ENCODE measurements at places on chromosomes 4 and X.

DNA sequence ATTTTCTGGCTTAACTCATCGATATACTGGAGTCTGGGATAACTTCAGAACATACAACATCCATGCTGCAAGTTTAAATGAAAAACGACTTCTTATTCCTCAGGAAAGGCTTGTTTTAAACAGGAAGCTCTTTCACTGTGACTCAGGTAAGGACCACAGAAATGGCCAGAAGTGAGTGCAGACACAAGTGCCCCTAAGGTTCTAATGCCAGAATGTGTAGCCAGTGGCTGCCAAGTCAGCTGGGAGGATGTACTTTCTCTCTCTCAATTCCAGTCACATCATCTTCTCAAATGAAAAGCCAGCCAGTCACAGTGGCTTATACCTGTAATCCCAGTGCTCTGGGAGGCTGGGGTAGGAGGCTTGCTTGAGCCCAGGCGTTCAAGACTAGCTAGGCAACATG lies 144.6 kb downstream of the SH3KBP1 start:
- no peak for DNase-seq

GRCh38 chr4:146311238-146311970 lies 97.1 kb downstream of the REELD1 start:
- no peak for DNase-seq

- no peak for DNase-seq
These were observed 41.8 kb downstream of the FNIP2 start for GRCh38 chr4:158810487-158811215.

DNA sequence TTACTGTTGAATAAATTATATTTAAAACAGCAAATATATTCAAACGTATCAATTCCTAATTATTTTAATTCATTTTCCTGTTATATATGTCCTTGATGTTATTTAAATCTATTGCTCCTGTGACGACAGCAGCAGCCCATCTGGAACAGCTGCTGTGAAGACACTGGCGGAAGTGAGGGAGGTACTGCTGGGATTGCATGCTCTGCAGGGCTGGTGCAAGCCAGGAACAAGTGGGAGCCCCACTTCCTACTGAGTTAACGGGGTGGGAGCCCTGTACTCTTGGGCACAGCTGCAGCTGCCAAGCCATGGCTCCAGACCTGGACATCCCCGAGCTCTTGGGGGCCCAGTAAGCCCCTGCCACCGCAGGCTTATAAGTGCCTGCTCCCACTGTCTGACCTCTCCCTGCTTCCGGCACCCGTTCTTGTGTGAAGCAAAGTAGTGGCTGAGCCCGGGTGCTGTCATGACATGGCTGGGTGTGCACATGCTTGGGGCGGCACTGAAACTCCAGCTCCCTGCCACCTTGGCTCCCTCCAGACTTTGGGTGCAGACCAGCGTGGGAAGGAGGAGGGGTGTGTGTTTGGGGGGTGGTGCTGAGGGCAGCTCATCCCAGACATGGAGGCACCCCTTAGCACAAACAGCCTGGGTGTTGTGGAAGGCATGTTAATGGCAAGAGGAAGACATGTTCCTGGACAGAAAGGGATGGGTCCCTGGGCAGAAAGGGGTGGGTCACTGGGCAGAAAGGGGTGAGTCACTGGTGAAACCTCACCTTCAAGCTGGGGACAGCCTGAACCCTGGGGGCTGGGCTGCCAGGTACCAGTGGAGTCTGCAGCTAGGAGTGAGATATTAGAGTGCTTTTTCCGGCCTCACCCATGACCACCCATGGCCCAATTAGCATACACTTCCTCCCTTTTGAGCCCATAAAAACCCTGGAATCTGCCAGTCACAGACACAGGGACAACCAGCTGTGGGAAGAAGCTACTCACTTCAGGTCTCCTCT lies 1981.3 kb upstream of the IGFBP7 start:
- no peak for DNase-seq

DNA sequence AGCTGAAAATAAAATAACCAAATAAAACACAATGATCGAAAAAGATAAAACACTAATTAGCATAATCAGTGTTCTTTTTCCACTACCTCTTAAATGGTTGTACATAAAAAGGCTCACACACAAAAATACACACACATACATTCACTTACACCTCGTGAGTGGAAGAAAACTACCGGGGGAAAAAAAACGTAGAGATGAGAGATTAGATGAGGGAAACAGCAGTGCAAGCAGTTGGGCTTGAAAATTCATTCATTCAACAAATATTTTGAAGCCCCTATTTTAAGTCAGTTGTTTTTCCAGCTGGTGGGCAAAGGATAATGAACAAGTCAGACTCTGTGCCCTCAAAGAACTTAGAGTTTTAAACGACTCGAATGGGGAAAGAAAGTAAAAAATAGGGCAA lies 1.0 kb downstream of the TBCK start:
- no peak for DNase-seq

DNA sequence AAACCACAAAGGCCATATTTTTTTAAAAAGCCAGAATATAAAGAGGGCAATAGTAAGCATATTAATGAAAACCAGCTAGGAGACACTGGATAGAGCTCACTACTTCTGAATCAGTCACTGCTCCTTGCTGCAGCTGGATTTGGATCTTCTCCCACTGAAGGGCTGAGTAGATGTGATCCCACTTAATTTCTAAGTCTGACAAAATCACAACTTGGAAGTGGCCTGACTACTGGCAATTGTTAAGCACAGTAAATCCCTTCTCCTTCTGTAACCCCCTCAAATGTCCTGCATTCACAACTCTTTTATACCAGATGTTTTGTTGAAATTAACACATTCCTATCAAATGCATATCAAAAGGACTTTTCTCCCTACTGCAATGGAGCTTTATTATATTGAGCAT lies 72.9 kb downstream of the AMMECR1 start:
- no peak for DNase-seq

- no peak for DNase-seq
These were observed 41.4 kb downstream of the NLGN4X start for GRCh38 chrX:6187256-6187655.

GRCh38 chr4:75142850-75143249 lies 209.9 kb downstream of the PARM1 start:
- no peak for DNase-seq

- DNase-seq: no peak
These were observed 2224.0 kb upstream of the AGA start for GRCh38 chr4:179666226-179666625.

- no peak for DNase-seq
These were observed 41.9 kb downstream of the HPF1 start for GRCh38 chr4:169715826-169716225.

DNA sequence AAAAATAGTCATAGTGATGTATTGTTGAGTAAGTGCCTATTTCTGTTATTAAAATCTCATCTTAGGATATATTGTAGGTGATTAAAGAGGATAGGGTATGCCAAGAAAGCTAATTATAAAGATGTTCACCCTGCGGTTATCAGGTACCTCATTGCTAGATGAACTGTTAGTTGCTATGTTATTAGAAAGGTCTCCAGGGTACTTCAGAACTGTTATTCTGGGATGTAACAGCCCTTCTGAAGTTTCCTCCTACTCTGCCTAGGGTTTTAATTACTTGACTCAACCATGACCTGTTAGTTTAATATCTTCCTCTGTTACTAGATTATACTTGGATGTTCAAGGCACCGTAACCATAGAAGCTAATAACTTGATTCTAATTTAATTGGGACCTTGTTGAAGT lies 15.4 kb downstream of the TMPRSS11E start:
- DNase-seq: no peak

DNA sequence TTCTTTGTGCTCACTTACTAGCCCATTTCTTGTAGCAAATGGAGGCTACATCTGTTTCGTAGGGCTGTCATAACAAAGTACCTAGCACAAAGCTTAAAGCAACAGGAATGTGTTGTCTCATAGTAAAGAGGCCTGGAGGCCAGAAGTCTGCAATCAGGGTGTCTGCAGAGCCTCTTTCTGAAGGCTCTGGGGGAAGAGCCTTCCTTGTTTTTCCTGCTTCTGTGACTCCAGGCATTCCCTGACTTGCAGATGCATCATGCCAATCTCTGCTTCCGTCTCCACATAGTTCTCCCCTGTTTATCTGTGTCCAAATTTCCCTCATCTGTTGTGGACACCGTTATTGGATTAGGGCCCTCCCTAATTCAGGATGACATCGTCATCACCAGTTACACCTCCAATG lies 67.1 kb downstream of the SHROOM2 start:
- DNase-seq: no peak

GRCh38 chr4:61246034-61246433 lies 45.9 kb downstream of the ADGRL3 start:
- no peak for DNase-seq

DNA sequence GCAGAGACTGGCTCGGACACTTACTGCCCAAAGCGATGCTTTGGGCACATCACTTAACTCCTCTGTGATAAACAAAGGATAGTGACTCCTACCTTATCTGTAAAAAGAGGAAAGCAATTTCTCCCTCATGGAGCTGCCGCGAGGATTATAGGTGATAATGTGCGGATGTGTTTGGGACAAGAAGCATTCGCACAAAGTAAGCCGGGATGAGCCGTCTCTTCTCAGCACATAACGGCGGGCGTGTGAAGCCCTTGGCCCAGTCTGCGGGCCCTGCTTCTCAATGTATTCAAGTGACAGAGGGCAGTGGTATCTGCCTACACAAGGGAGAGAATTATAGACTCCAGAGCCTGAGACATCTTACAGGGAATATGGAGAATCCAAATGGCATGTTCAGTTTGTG lies 550.3 kb upstream of the CPEB2 start:
- no peak for DNase-seq

GRCh38 chr4:89751416-89751815 lies 85.5 kb downstream of the SNCA start:
- DNase-seq: no peak

DNA sequence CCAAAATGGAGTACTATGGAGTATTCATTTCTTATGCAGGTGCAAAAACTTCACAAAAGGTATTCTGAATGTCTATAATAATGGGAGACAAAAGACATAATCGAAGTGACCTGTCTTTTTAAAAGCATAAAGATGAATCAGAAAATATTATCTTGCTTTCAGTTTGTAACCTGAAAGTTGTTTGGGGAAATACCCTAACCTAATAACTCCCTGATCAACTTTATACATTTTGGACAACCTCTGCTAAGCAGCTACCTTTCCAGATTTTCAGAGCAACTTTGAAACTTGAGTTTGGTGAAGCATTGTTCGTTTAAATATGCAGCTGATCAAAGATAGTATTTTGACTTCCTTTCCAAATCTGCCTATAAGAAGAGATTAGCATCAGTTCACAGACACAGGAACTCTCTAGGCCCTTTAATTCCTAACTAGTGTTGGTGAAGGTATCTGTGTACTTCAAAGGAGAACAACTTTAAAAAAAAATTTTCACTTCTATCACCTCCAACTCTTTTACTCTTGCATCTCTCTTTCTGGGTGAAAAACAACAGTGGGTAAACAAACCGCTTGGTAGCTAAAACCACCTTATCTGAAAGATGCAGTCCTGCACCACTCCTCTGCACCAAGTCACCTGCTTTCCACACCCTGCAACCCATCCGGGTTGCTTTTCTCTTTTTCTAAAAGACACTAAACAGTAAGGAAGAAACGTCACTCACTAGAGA lies 26.5 kb downstream of the CD40LG start:
- DNase-seq: peak; percentile 75

GRCh38 chr4:7202411-7202810 lies 10.1 kb downstream of the SORCS2 start:
- DNase-seq: no peak

DNA sequence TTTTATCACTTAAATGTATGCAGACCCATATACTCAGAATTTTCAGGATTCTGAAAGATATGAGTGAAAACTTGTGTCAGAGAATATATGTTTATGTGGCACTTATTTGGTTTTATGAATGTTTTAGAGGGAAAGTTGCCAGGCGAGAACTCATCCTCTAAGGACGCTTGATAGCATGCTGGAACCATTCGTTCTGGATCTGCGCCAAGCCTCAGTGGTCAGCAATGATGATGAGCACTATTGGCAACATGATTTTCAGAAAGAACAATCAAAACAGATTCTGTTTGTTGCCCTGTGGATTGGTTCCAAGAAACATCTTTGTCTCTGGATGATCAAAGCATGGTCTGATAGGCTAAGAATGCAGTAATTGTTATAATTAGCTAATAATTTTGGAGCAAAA lies 32.1 kb upstream of the RAPGEF2 start:
- DNase-seq: no peak

DNA sequence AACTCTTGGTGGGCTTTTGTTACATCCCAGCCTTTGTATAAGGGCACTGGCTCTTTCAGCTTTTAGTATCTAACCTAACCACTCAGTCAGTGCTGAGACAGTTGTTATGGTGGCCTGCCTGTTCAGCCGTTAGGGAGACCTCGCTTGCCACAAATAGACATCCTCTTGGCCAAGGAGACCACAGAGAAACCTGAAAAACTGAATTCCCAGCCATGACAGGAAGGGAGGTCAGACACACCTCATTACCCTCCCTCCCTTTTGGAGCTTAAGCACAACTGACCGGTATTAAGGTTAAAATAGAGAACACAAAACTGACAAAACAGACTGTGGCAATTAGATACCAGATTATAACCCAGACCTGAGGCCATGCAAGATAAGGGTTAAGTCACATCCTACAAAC lies 1639.3 kb downstream of the RPA4 start:
- DNase-seq: no peak

DNA sequence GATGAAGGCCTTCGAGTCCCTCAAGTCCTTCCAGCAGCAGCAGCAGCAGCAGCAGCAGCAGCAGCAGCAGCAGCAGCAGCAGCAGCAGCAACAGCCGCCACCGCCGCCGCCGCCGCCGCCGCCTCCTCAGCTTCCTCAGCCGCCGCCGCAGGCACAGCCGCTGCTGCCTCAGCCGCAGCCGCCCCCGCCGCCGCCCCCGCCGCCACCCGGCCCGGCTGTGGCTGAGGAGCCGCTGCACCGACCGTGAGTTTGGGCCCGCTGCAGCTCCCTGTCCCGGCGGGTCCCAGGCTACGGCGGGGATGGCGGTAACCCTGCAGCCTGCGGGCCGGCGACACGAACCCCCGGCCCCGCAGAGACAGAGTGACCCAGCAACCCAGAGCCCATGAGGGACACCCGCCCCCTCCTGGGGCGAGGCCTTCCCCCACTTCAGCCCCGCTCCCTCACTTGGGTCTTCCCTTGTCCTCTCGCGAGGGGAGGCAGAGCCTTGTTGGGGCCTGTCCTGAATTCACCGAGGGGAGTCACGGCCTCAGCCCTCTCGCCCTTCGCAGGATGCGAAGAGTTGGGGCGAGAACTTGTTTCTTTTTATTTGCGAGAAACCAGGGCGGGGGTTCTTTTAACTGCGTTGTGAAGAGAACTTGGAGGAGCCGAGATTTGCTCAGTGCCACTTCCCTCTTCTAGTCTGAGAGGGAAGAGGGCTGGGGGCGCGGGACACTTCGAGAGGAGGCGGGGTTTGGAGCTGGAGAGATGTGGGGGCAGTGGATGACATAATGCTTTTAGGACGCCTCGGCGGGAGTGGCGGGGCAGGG lies 568 bp downstream of the HTT start:
- no peak for DNase-seq

GRCh38 chr4:112130906-112131305 lies 14.3 kb upstream of the FAM241A start:
- no peak for DNase-seq

- no peak for DNase-seq
These were observed 117.3 kb downstream of the SNCA start for GRCh38 chr4:89719536-89720090.

DNA sequence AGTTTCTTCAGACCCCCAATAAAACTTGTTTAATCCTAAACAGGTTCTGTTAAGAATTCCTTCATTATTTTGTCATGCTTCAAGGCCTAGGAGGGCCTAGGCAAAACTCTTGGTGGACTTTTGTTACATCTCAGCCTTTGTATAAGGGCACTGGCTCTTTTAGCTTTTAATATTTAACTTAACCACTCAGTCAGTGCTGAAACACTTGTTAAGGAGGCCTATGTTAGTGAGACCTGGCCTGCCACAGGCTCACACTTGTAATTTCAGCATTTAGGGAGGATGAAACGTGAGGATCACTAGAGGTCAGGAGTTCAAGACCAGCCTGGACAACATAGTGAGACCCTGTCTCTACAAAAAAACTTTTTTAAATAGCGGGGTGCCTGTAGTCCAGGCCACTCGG lies 32.7 kb upstream of the PGK1 start:
- no peak for DNase-seq
